Activated T-helper 2 cell treated with anti-CD3 and anti-CD28 coated beads, Interferon-gamma antibody, Interleukin-2, Interleukin-4, amounts not matched to agents 10 μg/mL and 5 μg/mL and 100 μg/mL, durations not matched to agents 14 hours and 24 hours and 36 hours (primary cell): ENCODE measurements at places on chromosomes 16 and 17. TPM values are rescaled to one million over a fixed set of nuclear protein-coding genes. Genes with fewer than 3 reads are reported as not detected.

The C16orf96 gene
- 0.05 TPM in 1 of 2 replicates, not detected in the other for total RNA-seq

The ACE gene
- total RNA-seq: not detected in 2 replicates

The MINK1 gene
- total RNA-seq: 60.9 and 69.7 TPM in 2 replicates

The P2RX5 gene
- total RNA-seq: 111 and 118 TPM in 2 replicates

The SLC16A6 gene
- 3.1 and 3.4 TPM in 2 replicates for total RNA-seq

The MT1G gene
- 21.1 and 24.5 TPM in 2 replicates for total RNA-seq

The AGRP gene
- total RNA-seq: not detected in 2 replicates

The SLFN13 gene
- 41.9 and 42.6 TPM in 2 replicates for total RNA-seq

The OR3A2 gene
- total RNA-seq: 0.46 and 0.62 TPM in 2 replicates

The CFAP97D1 gene
- not detected in 2 replicates for total RNA-seq

The RASL10B gene
- 0.94 and 1.2 TPM in 2 replicates for total RNA-seq

The GLG1 gene
- 49.7 and 50.2 TPM in 2 replicates for total RNA-seq

The TP53TG3F gene
- total RNA-seq: not detected in 2 replicates

The CHAD gene
- not detected in 2 replicates for total RNA-seq

The TOP2A gene
- total RNA-seq: 193 and 199 TPM in 2 replicates

The SMIM36 gene
- not detected in 2 replicates for total RNA-seq
